ENCODE measurements at places on chromosomes 11 and 22. TPM values are rescaled to one million over a fixed set of nuclear protein-coding genes. Genes with fewer than 3 reads are reported as not detected.

DNA sequence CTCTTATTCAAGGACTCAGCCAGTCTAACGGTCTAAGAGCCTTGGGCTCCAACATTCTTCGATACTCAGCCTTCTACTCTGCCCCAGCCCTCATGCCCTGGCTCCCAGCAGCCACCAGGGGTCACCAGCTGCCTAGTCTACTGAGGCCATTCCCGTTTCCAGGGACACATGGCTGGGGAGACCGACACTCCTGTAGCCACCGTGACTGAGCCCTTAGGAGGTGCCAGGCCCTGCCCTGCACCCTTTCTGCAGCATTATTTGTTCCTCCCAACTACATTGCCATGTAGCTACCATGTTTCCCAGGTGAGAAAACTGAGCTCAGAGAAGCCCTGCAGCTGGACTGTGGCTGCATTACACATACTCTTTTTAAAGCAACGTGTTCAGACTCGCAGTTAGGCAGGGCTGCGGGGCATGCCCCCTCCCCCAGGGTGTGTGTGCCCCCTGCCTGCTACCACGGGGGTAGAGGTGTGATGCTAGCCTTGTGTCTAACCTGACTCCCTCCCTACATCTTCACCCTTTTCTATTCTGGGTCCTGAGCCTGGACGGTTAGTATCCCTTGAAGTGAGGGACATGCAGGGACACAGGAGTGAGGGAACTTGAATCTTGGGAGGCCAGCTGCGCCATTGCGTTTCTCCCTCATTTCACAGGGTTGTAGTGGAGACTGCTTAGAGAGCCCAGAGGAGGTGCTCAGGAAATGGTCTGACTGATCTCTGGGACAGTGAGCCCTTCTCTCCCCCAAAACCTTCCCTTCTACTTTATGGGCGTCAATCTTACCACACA lies 17.5 kb downstream of the ATG16L2 start:
- DNase-seq, result no peak

FAM181B gene
- 5.2 TPM for polyA plus RNA-seq

GRCh38 chr11:122733318-122733717 lies 77.8 kb downstream of the UBASH3B start:
- DNase-seq, result no peak

DNA sequence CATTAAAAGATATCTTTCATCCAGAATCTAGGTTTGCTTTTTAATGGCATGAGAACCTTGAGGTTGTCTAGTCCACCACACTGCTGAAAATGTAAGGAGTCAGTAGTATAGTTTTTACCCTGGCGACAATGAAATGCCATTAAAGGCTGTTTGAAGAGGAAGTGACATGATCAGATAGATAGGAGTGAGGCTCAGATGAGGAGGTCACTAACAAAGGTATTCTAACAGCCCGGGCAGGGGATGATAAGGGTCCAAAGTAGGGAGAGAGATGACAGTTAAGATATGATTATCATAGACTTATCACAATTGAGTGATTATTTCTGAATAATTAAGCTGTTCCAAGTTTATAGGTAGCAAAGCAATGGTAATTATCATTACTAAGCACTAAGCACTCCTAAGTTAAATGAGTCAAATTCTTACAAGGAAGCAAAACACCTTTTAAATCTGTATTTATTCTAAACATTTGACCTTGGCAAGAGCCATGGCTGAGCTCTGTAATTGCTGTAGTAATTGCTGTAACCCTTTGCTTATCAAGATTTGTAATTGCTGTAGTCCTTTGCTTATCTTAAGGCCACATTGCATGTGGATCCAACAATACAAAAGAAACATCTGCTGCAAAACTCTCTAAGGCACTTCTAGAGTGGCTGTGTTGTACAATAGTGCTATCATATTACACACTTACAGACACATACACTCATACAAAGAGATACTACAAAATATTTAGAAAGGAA lies 92.6 kb downstream of the ENTHD1 start:
- DNase-seq, result no peak

DNA sequence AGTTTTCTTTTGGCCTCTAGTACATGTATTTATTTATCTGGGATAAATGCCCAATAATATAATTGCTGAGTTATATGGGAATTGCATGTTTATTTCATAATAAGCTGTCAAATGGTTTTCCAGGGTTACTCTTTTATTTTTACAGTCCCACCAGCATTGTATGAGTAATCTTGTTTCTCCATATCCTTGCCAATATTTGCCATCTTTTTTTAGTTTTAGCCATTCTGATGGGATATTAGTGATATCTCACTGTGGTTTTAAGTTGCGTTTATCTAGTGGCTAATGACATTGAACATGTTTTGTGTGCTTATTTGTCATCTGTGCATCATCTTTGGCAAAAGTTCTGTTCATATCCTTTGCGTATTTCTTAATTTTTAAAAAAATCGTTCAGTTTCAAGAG lies 372.8 kb upstream of the CCDC179 start:
- no peak for DNase-seq

OR51E2 gene
- 0.73 TPM for polyA plus RNA-seq

KRTAP5-10 gene
- 0.23 TPM for polyA plus RNA-seq

EEF1G gene
- polyA plus RNA-seq, result 2,343 TPM

CASP5 gene
- polyA plus RNA-seq, result not detected

DNA sequence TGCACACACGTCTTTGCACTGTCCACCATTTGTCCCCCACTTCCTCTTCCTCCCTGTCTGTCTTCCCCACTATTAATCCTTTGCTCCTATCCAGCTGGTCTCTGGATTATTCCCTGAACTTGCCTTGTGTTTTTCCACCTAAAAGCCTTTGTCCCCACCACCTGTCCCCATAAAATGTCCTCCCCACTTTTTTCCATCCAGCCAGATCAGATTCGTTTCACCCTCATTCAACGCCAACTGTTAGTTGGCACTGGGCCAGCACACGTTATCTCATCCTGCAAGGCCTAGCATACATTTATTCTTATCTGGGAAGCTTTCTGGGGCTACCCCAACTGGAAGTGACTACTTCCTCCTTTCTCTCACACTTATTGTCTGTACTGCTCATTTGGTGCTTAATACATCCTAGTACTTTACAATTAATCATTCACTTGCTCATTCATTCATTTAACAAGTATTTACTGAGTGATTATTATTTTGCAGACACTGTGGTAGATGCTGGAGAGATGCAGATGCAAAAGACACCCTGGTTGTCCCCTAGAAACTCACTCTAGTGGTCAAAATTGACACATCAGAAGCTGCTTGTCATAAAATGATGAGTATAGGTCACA lies 96.2 kb downstream of the RASSF10 start:
- no peak for DNase-seq

GRCh38 chr22:29702931-29703501 lies 16.8 kb upstream of the CABP7 start:
- DNase-seq, result no peak

DNA sequence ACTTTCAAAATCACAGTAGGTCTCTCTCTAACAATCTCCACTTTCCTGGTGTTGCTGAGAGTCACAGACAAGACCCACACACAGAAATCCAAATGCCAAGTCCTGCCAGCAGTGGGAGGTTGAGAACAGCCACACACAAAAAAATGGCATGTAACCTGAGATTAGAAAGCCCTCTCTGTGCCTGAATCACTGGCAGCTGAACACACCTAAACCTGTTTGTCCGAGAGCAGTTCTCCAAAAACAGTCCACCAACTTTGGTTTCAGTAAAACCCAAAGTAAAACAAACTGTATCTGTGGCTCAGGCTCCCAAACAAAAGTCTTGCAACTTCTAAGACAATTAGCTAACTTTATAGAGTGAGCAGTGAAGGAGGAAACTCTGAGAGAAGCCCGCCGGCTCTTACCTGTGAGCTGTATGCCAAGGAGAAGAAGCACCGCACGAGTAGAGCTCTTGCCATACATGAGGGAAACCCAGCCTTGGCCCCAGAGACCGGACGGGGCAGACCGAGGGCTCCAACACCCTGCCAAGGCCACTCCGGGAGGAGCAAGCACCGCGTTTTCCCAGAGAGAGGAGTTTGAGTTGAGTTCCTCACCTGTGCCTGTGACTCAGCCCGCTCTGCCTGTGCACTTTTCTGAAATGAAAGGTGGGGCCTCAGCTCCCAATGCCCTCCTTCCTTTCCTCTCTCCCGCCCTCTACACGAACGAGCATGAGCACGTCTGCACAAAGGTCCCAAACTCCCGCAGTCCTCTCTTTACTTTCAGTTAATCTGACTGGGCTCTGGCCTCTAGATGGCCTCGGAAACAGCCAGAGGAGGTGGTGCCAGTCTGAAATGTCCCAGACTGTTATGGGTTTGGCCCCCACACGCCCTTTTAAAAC lies at the start of gene MPZL2:
MPZL2 (minus strand) TSS at position 603 of the 874 bp plus-strand sequence; CDS start at position 459, 144 bp downstream.
- DNase-seq, result no peak

- no peak for DNase-seq
Measured at GRCh38 chr11:832529-833113, at the start of gene CD151. Gene CD151 (plus strand): TSS chr11:832952. CDS start chr11:836070, 3,118 bp downstream.

- no peak for DNase-seq
Measured at GRCh38 chr22:30234786-30235470, 11.6 kb downstream of the LIF start.
